ENCODE measurements at places on chromosomes 3 and 15.

GRCh38 chr3:73681198-73681597 is 56.5 kb upstream of the PDZRN3 start:
- DNase-seq: no peak

DNA sequence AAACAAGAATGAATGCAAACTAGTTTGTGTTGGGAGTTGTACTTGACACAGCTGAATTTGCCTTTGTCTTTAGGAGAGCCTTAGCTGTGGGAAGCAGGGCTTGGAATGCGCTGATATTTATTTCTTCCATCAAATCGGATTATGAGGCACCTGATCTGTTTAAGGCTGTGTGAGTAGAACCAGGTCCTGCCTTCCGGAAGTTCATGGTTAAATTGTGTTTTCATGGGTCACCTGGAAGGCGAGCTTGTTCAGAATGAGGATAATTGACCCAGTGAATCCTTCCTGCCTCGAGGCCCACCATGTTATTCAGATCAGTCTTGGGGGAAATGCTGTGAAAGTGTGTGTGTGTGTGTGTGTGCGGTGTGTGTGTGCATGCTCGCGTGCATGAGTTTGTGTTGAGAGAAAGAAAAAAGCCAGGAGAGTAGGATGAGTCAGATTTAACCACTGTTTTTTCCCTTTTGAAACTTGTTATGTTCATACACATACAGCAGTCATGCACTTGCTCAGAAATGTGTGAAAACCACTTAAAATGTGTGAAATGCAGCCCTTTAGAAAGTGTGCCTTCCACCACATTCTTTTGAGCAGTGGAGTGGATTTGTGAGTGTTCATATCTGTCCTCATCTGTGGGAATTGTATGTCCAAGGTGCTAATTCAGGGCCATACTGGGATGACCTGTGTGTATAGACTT is 36.7 kb downstream of the SMAD3 start:
- no peak for DNase-seq

- DNase-seq: no peak
Observed at GRCh38 chr3:69504232-69504631, 118.3 kb upstream of the FRMD4B start.

- no peak for DNase-seq
Observed at GRCh38 chr3:131762981-131763564, 260.3 kb upstream of the MRPL3 start.

DNA sequence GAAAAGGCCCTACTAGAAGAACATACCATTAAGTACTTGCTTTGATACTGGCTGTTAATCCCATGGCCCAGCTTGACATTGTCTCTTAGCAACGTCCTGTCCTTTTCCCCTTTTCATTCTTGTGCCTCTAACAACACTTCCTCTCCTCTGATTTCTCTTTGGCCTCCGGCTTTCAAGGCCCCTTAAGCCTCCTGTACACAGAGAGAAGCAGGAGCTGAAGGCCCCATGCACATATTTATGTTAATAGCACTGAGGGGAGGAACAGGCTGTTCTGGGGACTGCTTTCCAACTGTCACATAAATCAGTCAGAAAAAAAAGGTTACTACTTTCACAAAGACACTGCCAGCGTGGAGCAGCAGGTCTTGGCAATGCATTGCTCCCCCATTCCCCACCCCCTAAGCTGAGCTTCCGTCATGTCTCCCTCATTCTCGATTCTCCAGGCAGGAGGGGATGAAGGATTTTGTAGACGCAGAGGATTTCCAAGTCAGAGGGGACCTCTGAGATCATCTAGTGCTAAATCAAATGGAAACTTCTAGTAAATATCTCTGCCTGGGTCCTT is 257.4 kb upstream of the ADAMTS9 start:
- peak; percentile 75 for DNase-seq

GRCh38 chr3:65532215-65532614 is 506.5 kb downstream of the MAGI1 start:
- no peak for DNase-seq

- no peak for DNase-seq
Observed at GRCh38 chr3:160804762-160805161, 48.7 kb downstream of the PPM1L start.

- peak; percentile 54 for DNase-seq
Observed at GRCh38 chr15:70752193-70752635, 11.1 kb downstream of the UACA start.

DNA sequence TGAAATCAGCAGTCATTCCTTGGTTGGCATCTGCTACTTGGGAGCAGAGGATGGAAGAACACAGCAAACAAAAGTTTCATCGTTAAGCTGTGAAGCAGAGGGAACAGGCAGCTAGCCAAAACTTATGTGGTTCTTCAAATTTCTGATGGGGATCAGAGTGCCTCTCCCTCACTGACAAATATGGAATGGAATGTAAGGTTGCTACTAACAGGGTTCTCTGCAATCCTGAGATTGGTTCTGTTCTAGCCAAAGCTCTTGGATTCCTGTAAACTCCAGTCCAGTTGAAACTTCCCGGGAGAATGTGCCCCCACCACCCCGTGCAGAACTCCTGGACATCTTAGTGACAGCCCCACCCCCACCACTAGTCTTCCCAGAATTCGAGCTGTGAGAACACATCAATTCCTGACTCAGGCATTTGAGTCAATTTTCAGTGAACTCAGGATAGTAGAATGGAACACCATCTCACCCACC is 55.9 kb upstream of the PHLDB2 start:
- peak; percentile 26 for DNase-seq

DNA sequence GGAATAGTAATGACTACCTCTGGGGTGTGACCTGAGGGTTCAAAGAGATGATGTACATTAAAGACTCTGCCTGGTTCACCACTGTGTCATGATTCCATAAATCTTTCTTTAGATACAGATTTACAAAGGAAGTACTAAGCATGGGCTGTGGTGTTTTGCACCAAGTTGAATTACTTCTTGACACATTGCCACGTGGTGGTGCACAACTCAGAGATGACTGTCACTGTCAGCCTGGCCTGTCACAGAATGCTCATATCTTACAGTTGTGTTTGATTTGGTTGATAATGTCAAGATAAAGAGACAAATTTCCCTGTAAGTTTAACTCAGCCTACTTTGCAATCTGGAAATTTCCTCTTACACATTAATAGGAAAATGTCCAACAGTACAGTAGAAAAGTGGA is 3.2 kb downstream of the CTDSPL start:
- no peak for DNase-seq

DNA sequence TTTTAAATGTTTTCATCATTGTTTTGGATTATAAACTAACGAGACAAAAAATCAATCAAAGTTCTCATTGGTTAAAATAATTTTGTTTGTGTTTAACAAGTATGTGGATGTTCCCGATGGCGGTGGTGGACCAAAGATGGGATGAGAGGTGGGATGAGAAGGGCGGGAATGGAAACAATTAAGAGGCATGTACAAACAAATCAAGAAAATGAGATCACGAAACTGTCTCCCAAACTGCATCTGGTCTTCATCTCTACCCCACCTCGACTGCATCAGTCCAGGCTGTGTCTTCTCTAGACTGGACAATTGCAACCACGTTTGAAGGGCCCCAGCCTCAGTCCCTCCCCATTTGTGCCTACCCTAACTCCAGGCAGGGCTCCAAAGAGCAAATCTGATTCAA is 56.1 kb downstream of the SLC12A8 start:
- no peak for DNase-seq

GRCh38 chr3:1611824-1612223 is 486.8 kb upstream of the CNTN4 start:
- no peak for DNase-seq

DNA sequence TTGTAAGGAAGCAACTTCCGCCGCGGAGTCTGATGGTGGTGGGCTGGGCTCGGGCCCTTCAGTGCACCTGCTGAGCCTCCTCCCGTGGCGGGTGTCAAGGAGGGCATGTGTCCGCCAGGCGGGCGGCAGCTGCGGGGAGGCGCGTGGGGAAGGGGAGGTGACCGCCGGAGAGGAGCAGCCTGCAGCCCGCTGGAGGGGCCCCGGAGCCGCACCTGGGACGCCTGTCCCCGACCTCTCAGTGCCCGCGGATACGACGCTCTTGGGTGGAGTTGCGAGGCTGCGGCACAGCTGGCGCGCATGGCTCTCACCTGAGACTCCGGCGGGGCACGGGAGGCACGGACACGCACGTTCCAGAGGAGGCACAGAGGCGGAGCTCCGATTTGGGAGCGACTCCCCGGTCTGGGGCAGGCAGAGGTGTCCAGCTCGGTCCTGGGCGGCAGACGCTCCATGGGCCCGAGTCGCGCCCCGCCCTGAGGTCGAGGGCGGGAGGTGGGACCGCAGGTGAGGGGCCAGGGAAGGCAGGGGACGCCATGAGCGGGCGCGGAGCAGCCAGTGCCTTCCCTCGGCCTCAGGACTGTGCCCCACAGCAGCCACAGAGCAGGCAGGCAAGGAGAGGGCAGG is 50.2 kb upstream of the PRR20G start:
- no peak for DNase-seq

- DNase-seq: no peak
Observed at GRCh38 chr3:117355566-117355965, 646.0 kb downstream of the TUSC7 start.

- DNase-seq: no peak
Observed at GRCh38 chr15:25784876-25785640, 78.1 kb downstream of the ATP10A start.

DNA sequence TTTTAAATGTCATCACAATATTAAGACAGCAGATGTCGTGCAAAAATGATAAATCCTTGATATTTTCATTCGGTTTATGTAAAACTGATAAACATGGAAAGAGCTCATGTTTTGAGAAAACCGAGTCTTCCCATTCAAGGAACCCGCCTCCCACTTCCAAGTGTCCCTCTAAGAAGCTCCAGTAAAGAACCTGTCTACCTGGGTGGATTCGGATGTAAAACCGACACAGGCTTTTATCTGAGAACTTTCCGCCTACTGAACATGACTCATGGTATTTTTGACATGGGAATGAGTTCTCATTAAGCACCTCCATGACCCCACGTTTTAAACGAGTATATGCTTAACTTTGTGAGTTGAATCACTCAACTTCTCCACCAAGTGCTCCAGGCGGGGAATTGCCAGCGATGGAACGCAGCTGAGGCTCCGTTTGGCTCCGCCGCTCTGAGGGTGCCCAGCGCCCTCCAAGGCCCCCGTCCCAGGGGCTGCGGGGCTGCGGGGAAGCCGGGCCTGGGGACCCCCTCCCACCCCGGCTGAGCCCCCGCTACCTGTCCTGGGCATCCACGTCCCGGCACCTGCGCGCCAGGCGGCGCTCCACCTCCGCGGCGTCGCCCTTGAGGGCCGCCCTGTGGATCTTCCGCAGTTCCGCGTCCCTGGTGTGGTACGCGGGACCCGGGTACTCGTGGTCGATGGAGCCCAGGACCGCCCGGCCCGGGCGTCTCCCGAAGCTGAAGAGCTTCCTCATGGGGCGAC is 119.9 kb downstream of the LMLN start:
- no peak for DNase-seq

DNA sequence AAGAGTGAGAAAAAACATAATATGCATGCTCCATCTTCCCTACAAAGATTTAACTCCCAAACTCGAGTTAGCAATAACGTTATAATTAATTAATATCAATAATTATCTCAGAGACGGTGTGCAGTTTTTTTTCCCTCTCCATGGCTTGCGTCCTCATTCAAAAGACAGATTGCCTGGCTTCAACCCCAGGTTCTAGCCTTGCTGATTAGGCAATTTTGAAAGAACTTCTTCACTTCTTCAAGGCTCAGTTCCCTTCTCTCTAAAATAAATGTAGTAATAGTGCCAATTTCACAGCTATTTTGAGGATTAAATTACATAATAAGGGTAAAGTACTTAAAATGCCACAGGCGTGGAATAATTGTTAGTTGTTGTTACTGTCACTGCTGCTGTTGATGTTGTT is 876.1 kb upstream of the GBE1 start:
- DNase-seq: no peak

DNA sequence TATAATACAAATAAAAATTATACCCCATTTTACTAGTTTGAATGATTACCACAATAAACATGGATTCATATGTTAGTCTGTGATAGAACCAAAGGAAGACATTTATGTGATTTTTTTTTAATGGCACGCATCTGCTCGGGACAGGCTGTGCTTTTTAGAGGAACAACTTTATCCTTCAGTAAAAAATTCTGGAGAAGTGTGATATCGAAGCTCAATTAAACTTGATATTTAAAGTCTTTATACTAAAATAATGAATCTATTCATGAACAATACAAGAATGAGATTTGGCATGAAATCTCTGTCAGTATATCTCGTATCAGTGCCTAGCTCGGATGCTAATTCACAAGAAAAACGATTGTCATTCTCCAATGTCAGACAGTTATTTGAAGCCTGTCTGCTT is 230.8 kb upstream of the ZNF717 start:
- no peak for DNase-seq

- DNase-seq: no peak
Observed at GRCh38 chr3:189848395-189849040, 217.3 kb downstream of the TP63 start.

- no peak for DNase-seq
Observed at GRCh38 chr3:6821411-6821810, 39.5 kb upstream of the GRM7 start.

GRCh38 chr15:95770196-95770595 is 560.3 kb upstream of the NR2F2 start:
- DNase-seq: no peak

- DNase-seq: no peak
Observed at GRCh38 chr3:194933465-194933864, 247.8 kb downstream of the FAM43A start.

DNA sequence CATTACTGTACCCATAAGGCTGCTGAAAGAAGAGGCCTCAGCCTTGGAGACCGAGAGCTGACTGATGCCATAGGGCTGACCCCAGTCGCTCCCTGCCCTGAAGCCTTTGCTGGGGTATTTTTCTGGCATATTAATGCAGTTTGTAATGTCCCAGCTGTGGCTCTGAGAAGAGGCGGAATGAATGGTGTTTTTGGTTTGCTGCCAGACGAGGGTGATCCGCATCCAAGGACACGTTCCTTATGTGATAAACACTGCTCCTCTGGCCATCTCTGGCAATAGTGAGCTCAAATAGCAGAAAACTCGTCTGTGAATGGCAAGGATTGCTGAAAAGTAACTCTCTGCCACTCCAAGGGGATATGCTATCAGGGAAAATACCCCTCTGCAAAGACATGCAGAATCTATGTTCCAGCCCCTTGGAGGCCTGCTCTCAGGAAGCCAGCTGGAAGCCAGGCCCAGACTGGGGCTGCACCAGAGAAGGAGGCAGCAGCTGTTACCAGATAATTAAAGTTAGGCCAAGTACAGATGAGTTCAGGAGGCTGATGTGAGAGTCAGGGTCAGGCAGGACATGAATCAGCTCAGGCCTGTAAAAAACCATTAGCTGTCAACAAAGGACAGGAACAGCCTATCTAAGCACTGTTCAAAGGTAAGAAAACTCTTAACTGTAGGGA is 28.9 kb upstream of the KLHL6 start:
- DNase-seq: peak; percentile 59

GRCh38 chr3:152719264-152719663 is 115.7 kb upstream of the P2RY1 start:
- no peak for DNase-seq

- DNase-seq: no peak
Observed at GRCh38 chr3:66365080-66365479, 135.7 kb downstream of the LRIG1 start.

GRCh38 chr3:192054881-192055280 is 593.9 kb downstream of the PYDC2 start:
- no peak for DNase-seq

Measured in hindlimb muscle (tissue), 1 donor.